ENCODE measurements at places on chromosomes 12 and 14. TPM values are rescaled to one million over a fixed set of nuclear protein-coding genes. Genes with fewer than 3 reads are reported as not detected.

- no peaks in the 10 kb centered on the region for H3K4me1 ChIP-seq
- no peaks in the 10 kb centered on the region for H3K36me3 ChIP-seq
- H3K27me3 ChIP-seq: no peaks in the 10 kb centered on the region
These were observed 18.3 kb downstream of the SAMD4A start for GRCh38 chr14:54585214-54585613.

DNA sequence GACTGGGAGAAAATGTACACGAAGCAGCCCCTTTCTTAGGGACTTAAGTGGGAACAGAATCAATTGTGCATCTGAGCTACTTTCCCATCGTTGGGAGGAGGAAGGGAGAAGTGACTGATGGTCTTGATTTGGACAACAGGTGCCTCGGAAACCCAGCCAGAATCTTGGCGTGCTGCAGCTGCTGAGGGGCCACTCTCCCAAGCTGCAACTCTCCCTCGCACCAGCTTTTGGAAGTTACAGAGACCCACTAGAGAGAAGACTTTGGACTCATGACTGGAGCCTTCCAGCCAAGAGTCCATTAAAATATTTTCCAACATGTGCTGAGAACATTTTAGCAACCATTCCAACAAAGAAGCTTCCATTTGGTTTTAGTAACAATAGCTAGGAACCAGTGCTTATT lies 52.3 kb downstream of the GNS start:
- no peaks in the 10 kb centered on the region for H3K4me1 ChIP-seq
- H3K4me3 ChIP-seq: no peak overlapping the region
- H3K27ac ChIP-seq: no peak overlapping the region

DNA sequence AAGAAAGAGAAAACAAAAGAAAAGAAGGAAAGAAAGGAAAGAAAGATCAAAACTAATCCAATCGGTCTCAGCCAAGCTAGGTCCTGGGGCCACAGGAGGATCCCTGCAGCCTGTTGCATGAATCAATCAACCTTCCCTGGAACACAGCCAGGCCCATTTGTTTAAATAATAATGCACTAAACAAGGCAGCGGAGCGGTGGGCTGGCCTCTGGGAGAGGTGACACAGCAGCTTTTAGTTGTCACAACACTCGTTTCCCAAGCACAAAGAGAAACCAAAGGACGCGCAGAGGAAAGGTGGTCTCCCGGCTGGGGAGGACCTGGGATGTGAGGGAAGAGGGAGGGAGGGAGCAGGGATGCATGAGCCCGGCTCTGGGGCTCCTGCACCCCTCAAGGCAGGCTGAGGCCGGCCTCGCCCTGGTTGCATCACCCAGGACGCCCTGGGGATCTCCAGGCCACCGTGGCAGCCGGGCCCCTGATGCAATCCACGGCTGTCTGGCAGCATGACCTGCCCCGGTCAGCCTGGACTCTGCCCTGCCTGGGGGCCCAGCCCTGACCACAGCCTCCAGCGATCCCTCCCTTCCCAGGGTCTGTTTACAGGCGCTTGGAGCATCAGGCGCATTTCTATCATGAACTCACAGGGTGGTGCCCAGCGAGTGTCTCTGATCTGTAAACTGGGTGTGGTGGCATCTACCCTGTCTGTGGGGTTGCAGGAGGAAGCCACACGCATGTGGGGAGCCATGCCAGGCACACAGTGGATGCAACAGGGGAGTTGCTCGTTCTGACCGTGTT lies 32.5 kb downstream of the MMP17 start:
- H3K4me3 ChIP-seq: peak overlapping the region; percentile 30
- peak overlapping the region; percentile 93 for H3K27ac ChIP-seq
- H3K4me1 ChIP-seq: peaks cover 43% of the 10 kb centered on the region
- peak; percentile 73 for DNase-seq

DNA sequence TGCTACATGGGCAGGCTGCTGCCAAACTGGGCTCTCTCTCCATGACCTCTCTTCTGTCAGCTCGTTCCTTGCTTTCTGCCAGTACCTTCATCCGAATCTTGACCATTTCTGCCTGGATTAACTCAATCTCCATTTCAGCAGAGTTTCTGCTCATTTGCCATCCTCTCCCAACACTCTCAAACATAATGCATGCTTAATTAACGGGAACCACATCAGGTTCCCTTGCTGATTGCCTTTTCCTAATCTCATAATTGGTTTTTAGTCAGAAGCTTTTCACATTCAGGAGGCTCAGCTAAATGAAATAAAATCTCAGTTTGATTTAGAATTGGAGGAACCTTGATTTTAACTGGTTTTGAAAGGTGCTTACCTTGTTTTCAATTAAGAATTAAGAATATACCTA lies 127.3 kb downstream of the SLC5A8 start:
- no peaks in the 10 kb centered on the region for H3K4me1 ChIP-seq
- H3K27ac ChIP-seq: no peak overlapping the region
- H3K36me3 ChIP-seq: no peaks in the 10 kb centered on the region
- no peaks in the 10 kb centered on the region for H3K27me3 ChIP-seq

TC2N gene
- total RNA-seq: 0.49 TPM

SSTR1 gene
- not detected for total RNA-seq

Data from Panc1 (cell line).